NCI-H1105 (cell line): ENCODE measurements at places on chromosomes 2 and 18.

- no peak for DNase-seq
Measured at GRCh38 chr18:69980982-69981804, 33.5 kb upstream of the CD226 start.

- DNase-seq: no peak
Measured at GRCh38 chr2:20390524-20391123, 40.0 kb upstream of the PUM2 start.

- no peak for DNase-seq
Measured at GRCh38 chr2:134133622-134134312, 120.1 kb upstream of the MGAT5 start.

DNA sequence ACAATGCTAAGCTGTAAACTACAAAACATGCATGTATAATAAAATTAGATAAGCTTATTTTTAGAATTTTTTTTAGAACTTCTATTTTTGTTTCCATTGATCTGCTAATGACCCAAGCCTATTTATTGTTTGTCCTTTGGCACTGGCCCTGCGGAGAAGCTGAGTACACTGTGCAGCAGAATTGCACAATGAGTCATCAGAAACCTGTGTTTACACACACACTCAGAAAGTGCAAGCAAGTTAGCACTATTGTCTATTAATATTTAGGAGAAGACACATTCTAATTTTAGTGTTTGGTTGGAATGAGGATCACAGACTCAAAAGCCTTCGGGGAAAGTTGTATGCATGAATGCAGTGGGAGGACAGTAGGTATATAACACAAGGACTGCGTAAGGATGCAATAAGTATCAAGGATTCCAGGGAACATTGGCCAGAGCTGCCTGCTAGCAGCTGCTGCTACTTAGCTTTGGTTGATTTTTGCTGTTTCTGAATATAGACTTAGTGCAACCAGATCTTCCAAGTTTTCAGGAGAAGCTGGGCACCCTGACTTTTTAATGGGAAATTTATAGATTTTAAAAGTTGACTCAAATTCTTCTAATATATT, 128.2 kb downstream of the KCNH7 start:
- peak; percentile 3 for DNase-seq

DNA sequence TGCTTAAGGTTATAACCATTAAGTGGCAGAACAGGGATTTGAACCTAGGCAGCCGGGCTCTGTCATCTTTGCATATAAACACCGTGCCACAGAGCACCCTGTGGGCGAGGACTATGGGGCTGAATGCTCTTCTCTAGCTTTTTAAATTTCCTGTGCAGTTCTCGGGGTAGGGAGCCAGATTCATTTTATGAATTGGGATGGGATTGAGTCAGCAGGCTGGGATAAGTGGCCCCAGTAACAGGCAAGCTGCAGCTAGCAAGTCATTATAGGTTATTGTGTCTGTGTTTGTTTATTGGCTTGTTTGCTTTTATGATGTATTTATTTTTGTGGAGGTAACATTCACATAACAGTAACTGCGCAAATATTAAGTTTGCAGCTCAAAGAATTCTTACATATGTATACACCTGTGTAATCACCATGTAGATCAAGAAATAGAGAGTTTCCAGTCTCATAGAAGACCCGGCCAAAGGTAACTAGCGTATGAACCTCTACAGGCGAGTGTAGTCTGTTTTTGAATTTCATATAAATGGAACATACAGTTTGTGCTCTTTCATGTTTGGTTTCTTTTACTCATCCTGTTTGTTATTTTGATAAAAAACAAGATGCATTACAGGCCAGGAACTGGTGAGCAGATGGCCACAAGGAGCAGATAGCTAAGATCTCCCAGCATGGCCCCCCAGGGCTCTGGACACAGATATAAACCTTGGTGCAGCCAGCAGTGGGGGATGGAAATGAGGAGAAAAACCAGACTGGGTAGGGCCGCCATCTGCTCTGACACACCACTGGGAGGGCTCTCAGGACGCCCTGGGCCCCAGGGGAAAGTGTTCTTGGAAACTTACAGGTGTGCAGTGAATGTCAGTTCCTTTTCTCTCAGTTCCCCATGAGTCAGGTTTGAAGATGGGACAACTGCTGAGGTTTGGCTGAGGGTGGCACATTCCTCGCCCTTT, 49.2 kb upstream of the GPR155 start:
- DNase-seq: peak; percentile 9

GRCh38 chr2:69335311-69335710, 51.7 kb downstream of the GFPT1 start:
- DNase-seq: no peak

GRCh38 chr2:138185827-138186226, 221.6 kb downstream of the HNMT start:
- DNase-seq: no peak

DNA sequence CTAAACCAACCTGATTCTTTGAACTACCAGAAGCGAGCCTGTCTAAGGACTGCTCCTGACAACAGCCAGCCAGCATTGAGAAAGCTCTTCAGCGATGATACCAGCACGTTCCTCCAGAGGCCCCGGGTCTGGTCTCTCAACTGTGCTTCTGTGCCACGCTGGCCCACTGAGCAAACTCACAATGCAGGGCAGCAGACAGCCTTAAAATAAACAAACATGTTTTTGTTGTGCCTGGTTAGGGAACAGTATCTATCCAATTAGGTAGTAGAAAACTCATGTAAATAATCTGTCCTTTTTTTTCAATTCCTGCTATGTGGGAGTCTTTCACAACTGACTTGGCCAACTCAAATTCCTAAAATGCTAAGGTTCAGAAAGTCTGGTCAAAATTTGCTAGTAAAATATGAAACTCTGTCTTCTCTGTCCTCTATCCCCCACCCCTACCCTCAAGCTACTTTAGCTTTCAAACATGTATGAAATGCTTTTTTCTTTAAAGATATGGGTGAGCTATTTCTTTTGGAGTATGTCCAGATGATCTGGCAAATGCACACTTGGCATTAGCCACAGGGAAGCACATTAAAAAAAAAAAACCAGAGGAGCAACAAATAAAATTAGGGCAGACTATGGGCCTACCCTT, 21.4 kb upstream of the EML4 start:
- DNase-seq: no peak

GRCh38 chr2:64863097-64863820, 125.9 kb upstream of the SLC1A4 start:
- no peak for DNase-seq

DNA sequence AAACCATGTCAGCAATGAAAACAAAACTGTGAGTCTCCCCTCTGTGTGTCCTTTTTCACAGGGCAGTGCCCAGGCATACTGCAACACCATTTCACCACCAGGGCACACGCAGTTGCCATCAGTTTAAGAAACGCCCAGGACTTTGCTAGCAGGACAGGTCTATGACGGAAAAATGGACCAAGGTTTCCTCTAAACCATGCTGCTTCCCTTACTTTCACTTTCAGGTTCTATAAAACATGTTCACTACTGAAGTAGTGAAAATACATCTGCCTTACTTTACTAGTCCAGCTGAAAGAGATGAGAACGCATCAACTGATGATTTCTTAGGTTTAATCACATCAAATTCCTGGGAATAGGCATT, 110.5 kb downstream of the TCF4 start:
- no peak for DNase-seq

- DNase-seq: no peak
Measured at GRCh38 chr2:67318993-67319481, 78.1 kb upstream of the ETAA1 start.

GRCh38 chr18:67476585-67476984, 39.9 kb downstream of the DSEL start:
- no peak for DNase-seq

- DNase-seq: no peak
Measured at GRCh38 chr2:224379986-224380385, 21.9 kb downstream of the FAM124B start.

DNA sequence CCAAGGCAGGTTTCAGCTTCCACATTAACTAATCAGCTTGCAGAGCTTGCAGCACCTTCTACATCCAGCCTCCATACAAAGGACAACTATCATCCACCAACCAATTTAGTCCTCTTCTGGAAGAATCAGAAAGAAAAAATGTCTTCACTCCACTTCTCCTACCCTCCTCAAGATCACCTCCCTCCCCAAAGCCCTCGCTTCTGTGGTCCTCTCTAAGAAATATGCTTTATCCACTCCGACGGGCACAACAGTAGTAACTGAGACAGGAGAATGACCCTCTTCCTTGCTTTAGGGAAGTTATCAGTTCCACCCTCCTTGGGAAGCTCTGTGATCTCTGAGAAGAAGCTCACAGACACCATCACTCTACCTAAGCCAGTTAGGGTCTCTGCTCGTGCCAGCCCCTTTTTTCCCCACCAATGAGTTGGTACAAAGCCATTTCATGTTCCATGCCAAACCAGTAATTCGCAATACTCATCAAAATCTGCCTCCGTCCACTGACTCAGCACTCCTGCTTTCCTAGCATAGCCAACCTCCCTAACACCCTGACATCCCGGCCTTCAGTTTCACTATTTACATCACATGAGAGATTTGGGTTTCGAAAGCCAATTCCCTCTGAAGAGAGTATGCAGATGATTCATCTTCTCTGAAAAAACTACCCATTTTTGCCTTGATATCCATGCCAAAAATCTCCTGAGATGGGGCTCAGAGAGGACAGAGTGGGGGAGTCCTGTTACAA, 114.1 kb upstream of the PKDCC start:
- DNase-seq: no peak

- DNase-seq: no peak
Measured at GRCh38 chr2:27408601-27409320, 630 bp downstream of the PPM1G start.

DNA sequence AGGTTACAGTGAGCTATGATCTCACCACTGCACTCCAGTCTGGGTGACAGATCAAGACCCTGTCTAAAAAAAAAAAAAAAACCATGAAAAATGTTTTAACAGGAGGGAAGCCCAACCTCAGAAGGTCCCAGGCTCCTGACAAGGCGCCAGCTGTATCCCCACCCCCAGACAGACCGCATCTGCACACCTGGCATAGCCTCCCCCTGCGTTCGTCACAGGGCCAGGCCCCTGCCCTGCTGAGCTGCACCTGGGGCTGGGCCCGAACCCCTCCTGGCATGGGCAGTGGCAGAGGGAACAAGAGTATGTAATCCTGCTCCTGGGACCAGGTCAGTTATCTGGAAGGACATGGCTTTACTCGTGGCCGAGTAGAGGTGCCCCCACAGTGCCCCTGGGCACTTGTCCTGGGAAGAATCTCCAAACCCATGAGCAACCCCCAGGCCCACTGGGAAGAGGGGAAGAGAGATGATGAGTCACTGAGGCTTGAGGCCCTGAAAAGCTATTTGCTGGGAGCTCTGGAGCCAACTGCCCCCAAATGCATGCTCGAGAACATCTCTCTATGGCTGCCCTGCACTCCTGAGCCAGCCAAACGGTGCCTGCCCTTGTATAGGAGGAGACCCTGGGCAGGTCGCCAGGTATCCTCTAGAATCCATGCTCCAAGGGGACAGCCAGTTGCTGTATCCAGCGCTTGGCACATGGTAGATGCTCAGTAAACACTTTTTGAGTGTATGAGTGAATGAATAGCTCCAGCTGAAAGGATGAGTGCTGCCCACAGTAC, 265.5 kb downstream of the ATAD2B start:
- no peak for DNase-seq

DNA sequence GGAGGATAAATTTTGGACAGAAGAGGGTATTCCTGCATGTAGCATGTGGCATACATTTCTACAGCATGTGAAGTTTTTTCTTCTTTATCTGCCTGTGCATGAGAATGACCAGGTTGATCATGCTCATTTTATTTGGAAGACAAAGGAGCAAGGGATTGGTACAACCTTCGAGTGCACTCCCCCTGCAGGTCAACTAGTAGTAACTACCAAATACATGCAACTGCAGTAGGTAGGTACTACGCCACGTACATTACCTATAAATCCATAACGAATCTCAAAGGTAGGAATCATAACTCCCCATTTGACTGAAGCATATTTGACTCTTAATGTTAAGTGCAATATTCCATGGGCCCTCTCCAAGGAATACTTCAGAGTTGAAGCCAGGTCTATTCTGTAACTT, 763.9 kb downstream of the TSN start:
- DNase-seq: no peak

DNA sequence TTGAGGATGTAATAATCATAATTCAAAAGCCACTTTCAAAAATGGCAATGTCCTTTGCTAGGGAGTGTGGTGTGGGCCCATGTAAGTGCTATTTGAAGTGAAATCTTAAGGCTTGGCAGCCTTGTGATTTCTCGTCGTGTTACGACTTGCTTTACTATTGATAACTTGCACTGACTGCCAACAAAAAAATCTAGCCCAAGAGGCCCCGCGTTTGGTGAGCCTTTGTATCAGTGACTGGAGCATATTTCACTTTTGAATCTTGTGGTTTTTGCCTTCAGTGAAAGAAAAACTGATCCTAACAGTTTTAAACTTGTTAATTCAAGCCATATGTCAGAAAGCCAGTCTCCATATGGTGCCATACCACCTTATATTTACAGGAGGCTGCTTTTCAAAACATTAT, 248.0 kb downstream of the TMEM182 start:
- peak; percentile 55 for DNase-seq

- no peak for DNase-seq
Measured at GRCh38 chr2:143468341-143468888, 339.2 kb downstream of the ARHGAP15 start.

DNA sequence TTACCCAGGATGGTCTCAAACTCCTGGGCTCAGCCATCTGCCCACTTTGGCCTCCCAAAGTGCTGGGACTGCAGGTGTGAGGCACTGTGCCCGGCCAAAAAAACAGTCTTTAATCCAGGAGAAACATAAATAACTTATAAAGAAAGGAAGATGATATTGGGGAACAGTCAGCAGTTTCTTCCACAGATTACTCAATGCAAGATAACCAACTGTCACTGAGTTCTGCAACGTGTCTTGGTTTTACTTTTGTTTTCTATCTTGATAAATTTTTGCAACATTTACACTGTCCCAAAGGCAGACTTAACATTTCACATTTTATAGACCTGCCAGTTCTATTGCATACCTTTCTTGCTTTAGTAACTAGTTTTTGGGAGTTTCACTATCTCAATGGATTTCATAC, 71.1 kb downstream of the ANKRD44 start:
- DNase-seq: no peak

GRCh38 chr2:227386630-227387029, 1.1 kb downstream of the SCYGR1 start:
- DNase-seq: no peak

DNA sequence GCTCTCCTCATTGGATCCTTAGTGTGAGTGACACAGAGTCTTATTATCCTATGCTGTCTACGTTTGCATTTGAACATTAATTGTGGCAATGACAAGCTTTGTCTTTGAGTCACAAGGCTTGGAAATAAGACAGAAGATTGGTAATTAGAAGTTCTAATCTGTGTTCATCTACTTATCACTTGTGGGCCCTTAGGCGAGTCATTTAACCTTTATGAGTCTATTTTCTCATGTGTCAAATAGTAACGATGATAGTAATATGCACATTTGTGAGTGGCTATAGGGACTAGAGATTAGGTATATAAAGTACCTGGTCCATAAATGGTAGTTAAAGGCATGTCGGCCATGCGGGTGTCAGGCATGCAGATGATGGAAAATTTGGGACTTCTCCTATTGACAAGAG, 105.6 kb upstream of the NABP1 start:
- DNase-seq: no peak

DNA sequence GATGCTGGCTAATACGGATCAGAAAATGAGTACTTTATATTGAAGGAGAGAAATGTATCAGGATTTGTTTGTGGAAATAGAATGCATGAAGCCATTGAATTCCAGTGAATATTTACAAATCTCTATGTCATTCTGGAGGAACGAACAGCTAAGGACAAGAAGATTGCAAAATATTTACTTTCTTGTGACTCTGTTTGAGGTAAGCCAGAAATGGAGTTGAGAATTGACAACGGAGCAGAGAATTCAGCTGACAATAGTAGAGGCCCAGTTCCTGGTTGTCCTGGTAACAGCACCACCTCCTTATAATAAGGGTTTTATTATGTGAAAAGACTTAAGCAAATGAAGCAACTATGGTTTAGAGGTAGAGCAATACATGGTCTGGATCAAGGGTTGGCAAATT, 349.2 kb downstream of the ADCYAP1 start:
- DNase-seq: no peak
